ENCODE measurements at places on chromosomes 7 and 10.

DNA sequence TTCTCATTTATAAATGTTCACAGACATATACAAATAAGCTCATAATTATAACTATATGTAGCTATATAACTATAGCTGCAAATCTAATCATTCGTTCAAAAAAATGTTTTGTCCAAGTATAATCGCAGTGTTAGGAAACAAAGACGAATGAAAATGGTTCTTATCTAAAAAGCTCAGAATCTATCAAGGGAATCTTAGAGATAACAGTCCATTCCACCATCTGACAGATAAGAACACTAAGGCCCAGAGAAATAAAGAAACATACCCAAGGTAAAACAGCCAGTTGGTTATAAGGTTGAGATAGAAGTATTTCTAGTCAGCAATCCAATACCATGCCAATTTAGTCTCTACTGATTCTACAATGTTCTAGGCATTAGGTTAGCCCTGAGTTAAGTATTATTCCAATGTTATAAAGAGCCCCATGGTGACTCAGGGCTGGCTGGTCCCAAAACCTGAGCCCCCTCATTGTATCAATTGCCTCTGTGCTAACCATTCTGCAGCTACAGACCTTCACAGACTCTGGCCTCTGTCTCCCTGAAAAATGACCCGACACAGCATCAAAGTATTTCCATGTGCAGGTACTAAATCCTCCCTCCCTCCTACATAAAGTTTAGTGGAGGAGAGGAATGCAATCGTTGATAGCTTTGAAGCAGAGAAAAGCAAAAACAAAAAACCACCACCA lies 30.0 kb downstream of the CHCHD3 start:
- DNase-seq, result no peak

DNA sequence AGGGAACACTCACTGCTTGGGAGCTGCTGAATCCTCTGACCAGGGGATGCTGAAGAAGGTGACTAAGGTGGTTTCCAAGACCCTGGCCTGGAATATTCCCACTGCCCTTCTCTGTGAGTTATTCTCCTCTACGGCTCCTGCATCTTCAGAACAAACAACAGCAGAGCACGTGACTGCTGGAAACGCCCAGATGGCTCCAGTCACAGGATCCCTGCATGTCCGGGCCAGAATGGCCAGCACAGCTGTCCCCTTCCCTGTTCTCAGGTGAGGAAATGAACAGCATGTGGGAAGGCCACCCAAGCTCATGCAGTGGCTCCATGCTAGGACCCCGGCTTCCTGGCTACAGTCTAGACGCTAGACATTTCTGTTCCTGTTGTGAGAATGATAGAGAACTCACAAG lies 43.1 kb downstream of the GHRHR start:
- DNase-seq, result no peak

- no peak for DNase-seq
Observed at GRCh38 chr7:153188161-153188560, 428.6 kb downstream of the ACTR3B start.

DNA sequence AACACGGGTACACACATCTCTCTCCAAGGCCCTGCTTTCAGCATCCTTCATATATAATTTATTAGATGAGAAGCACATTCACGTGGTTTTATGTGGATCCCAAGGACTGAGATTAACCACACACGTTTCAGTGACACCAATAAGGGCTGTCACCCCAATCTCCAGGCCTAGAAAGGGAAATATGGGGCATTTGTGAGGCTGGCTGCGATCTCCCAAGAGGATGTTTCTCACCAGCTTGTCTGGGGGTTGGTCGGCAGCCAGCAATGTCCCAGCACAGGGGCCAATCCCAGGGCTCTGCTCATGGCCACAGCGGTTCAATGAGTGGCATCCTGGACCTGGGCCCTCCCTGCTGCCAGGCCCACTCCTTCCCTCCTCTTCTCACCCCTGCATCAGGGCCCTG lies 115.5 kb downstream of the ITIH5 start:
- no peak for DNase-seq

DNA sequence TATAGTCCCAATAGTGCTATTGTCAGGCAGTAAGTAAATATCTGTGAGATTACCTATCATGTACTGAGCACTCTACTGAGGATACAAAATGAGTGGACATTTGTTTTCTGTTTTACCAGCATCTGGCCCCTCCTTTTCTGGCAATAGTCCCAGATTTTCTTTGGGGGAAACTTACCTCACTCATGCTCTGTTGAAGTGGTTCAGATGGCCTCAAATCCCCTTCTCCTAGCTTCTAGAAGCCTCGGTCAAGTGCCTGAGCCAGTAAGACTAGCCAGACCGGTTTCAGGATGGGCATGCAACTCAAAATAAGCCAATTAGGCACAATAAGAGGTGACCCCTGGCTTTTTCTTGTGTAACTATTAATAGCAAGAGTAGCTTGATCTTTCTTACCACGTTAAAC lies 19.7 kb downstream of the TRDMT1 start:
- no peak for DNase-seq

DNA sequence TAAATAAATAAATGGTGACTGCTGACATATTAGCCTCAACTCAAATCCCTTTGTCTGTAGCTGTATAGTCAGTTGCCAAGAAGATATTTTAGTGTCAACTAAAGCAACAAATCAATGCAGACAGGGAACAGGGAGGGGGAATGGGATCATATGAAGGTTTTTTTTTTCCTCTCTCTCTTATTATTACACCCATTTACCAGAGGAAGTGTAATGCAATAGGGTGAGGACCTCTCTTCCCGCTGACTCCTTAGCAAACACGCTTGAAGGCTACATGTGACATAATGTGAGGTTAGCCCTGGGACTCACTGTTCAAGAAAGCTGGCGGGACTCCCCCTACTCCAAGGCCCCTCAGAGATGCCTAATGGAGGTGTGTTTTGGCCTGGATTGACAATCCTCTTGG lies 88.2 kb downstream of the CHRM2 start:
- no peak for DNase-seq

GRCh38 chr7:137304624-137305235 lies 38.8 kb downstream of the PTN start:
- no peak for DNase-seq
